IPS DF 6.9 (cell line): ENCODE measurements at places on chromosomes 12 and 14.

- no peak for DNase-seq
These were observed 182.9 kb upstream of the GRIN2B start for GRCh38 chr12:14164266-14164665.

DNA sequence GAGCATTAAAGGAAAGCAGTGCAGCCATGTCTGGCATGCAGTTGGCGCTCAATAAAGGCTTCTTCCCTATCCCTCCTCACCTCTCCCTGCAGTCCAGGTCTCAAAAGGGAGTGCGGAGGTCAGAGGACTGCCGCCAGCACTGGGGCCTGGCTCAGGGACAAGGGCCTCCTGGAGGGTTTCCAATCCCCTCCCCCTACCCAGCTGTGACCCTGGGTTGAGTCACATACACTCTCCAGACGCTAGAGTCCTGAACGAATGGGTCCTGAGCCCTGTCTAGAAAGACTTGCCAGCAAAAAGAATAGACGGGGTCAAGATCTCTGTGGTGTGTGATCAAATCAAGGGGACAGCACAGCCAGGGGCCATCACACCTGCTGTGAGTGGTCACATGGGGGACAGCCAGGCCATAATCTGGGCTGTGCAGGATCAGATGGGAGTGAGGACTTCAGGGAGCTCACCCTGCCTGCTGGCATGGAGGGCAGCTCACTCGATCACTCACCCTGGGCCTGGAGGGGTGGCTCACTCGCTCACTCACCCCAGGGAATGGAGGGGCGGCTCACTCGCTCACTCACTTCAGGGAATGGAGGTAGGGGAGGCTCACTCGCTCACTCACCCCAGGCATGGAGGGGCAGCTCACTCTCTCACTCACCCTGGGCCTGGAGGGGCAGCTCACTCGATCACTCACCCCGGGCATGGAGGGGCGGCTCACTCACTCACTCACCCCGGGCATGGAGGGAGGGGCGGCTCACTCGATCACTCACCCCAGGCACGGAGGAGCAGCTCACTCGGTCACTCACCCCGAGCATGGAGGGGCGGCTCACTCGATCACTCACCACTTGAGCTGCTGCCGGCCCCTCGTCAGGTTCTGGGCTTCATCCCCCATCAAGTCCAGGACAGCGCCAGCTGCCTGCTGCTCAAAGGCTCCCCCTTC lies 12.8 kb downstream of the CFAP73 start:
- no peak for DNase-seq

DNA sequence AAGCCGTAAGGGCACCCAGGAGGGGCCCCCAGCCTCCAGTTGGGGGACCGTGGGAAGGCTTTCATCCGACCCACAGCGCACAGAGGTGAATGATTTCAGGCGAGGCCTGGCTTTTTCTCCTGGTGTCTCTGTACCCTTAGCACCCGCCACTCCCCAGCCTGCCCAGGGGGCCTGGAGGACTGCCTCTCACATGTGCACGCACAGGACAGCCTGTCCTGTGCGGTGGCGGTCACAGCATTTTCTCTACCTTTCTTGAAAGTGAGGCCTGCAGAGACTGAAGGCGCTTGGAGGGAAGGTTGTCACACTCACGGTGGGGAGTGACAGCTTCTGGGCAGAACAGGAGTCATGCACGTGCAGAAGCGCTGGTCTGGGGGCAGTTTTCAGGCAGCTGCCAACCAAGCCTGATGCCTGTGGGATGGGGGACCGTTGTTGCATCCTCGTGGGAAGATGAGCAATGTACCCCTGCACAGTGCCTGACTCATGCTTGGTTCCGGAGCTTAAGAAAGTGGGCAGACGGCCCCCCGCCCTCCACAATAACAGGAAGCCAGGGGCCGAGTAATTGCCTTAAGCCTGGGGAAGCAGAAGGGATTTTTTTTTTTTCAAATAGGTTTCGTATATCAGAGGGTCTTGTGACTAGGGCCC lies 148.1 kb downstream of the TSPAN9 start:
- no peak for DNase-seq

DNA sequence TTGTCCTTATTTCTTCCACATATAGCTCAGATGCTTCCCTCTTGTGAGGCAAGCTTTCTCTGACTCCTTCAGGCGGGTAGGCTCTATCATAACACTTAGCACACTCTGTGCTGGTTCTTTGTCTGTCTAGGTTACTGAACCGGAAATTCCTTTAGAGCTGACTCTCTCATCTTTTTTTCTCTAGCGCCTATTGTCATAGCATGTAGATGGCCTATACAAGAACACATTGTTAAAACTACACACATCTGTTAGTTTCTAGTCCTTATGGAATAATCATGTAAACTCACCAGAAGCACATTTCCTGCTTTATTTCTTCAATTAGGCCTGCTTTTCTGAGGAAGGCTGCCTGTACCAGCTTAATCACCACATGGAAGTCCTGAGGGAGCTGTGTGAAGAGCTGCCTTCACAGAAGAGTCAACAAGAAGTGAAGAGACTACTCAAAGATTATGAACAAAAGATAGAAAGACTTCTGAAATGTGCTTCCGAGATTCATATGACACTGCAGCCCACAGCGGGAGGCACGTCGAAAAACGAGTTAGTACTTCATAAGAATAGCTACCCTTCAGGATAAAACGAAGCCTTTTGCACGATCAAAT lies 143.9 kb downstream of the SYNE2 start:
- DNase-seq = no peak
